ENCODE measurements at places on chromosomes 4 and X.
A peak's percentile ranks its signal among the peaks of the same experiment; 100 is the strongest.

- no peak for DNase-seq
These were observed 14.0 kb upstream of the PHKA2 start for GRCh38 chrX:18997916-18998315.

GRCh38 chrX:19121898-19122640 is at the start of gene ADGRG2:
Gene ADGRG2 (minus strand): TSS chrX:19122468. CDS start chrX:19068834, 53,634 bp downstream.
- DNase-seq, result peak; percentile 14

GRCh38 chr4:152094970-152095700 is 334.3 kb upstream of the GATB start:
- DNase-seq, result no peak

DNA sequence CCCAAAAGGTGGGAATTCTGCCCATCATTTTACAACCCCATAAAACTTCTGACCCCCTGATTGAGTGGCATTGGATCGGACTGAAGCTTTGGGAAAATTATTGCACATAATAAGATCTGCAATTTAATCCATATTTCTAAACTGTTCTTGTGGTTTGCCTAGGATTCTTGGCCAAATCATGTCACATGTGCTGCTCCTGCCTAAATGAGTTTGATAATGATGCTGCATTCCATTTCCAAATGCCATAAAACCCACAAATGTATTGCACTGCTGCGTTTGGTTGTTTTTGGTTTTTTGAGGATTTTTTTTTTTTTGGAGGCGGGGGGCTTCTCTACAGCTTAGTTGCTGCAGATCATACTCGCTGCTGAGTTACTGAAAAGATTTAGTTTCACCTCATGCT is 153.6 kb downstream of the QDPR start:
- no peak for DNase-seq

- DNase-seq, result no peak
These were observed 81.2 kb upstream of the TBL1X start for GRCh38 chrX:9383655-9384054.

DNA sequence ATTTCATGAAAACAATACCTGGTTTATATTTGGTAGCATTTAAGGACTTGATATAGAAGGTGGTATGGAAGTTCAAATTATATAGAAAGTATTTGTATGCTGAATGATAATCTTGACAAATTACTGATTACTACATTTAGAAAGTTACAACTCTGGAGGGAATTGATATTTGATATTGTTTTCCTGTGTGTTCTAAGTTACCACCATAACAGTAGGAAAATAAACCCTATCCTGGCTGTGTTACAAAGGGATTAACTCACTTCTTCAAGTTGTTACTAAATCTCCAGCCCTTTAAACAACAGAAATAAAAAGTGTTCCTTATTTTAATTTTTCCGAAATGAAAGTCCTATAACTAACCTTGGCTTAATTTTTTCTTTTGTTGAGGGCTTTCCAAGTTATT is 36.6 kb downstream of the FHL1 start:
- DNase-seq, result no peak

- no peak for DNase-seq
These were observed 35.8 kb upstream of the UCP1 start for GRCh38 chr4:140604544-140604943.

GRCh38 chr4:95506264-95506663 is 42.5 kb downstream of the UNC5C start:
- DNase-seq, result no peak

DNA sequence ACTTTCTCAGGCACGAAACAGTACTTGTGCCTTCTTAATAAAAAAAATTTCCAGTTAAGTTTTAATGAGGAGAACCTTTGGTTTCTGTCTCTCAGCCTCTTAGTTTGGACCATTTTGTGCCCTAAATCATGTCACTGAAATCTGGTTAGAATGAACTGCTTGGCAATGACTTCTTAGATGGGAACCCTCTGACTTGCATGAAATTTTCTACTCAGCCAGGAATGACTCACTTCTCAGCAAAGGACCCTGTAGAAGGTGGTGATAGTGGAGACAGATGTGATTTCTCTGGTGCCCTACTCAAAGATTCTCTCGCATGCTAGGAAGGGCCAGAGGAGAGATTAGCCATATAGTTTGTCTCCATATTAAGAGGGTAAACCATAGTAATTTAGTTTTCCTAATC is 50.5 kb downstream of the RASL11B start:
- no peak for DNase-seq

- DNase-seq, result no peak
These were observed 403.2 kb downstream of the KLHL13 start for GRCh38 chrX:117713411-117713810.

DNA sequence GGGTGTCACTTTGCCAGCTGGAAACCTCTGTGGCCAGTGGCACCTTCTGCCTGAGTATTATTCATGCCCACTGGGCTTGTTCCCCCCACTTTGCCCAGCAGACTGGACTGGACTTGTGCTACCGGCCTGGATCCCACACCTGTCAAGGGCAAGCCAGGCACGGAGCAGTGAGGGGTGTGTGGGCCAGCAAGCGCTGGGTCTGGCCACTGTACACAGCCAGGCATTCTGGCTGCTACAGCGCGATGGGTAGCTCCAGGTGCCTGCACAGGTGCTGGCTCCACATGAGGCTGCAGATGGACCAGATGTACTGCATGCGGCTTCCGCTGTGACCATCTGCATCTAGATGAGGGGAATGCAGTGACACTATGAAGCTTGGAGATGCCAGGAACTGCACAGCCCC is 39.5 kb downstream of the KCNE5 start:
- DNase-seq, result no peak

DNA sequence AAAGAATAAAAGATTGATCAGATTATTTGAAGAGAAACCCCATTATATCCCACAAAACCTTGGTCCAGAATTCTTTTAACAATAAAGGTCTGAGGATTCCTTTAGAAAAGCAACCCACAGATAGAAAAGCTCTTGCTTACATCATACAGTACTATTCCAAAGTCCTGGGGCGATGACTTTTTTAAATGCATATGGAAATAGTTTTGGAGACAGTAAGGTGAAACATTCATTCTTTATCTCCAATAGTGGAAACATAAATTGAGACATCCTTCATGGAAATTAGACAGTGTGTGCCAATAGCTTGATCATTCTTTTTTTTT is 85.7 kb upstream of the UCP1 start:
- no peak for DNase-seq

GRCh38 chr4:156672492-156673305 is 298.9 kb downstream of the PDGFC start:
- no peak for DNase-seq

Data from endothelial cell (in vitro differentiated cells).